ENCODE measurements at places on chromosomes 1 and 21.

- DNase-seq: no peak
Measured at GRCh38 chr1:175188936-175189335, 3.6 kb downstream of the KIAA0040 start.

DNA sequence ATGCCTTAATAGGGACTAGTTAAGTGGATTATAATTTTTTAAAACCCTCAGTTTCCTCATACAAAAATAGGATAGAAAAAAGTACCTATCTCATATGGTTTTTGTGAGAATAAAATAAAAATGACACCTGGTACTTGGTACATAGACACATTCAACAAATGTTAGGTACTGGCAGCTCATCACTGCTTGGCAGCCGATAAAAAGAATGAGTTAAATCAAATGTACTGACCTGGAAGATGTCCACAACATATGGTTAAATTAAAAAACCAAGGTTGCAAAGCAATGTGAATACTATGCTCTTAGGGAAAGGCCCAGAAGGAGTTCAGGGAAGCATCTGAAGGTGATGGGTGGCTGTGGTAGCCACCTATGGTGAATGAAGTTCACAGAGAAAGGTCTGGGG, 64.9 kb upstream of the SMYD2 start:
- DNase-seq: no peak

- no peak for DNase-seq
Measured at GRCh38 chr1:201761871-201762270, 67.1 kb upstream of the IPO9 start.

GRCh38 chr1:109644670-109645069, 11.2 kb upstream of the GSTM4 start:
- DNase-seq: no peak

DNA sequence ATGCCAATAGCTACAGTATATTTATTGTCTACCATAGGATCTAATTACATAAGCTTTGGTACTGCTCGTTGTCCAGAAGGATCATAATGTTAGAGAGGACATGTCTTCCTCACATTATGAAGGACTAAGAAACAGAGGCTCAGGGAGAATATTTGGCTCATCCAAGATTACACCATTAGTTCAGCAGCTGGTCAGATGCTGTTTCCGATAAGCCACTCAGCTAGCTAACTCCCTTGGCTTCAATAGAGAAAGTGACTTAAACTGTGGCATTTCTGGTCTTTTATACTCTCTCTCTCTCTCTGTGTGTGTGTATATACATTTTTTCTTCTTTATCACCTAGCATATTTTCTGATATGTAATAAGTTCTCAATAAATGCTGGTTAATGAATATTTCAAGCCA, 70.4 kb downstream of the DDR2 start:
- no peak for DNase-seq

- DNase-seq: no peak
Measured at GRCh38 chr1:87239997-87240605, 88.6 kb upstream of the LMO4 start.

Data from hepatic stellate cell (primary cell).